ENCODE measurements at places on chromosomes 7 and 10.

DNA sequence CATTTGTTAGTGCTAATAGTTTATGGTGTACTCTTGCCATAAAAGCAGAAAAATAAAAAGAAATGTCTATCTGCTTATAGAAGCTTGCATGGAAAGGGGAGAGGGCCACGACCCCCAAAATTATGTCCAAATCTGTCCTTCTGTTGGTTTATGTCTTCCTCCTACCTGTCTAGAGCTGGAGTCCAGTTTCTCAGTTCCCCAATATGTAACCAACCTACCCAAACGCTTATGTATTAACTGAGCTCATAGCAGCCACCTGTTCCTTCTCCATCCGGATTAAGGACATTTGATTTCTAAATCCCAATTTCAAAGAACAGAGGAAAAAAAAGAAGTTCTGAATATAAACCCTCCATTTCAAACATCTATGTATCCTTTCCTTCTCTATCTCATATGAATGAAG, 30.3 kb upstream of the TPK1 start:
- DNase-seq = no peak

DNA sequence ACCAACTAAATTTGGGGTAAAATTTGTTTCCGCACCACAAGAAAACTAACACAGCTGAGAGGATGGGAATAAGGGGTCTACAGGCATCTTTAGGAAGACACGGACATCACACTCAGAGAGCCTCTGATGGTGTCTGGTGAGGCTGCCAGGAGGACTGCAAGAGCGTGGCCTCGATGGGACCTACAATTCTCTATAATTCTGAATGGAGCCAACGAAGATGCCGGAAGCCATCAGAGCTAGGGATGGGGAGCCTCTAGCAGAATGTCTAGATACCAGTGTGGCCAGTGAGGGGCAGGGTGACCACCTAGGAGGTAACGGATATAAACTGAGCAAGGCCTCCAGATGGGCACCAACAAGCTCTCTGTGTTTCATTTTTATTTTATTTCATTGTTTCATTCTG, 7.5 kb downstream of the GRID1 start:
- no peak for DNase-seq

DNA sequence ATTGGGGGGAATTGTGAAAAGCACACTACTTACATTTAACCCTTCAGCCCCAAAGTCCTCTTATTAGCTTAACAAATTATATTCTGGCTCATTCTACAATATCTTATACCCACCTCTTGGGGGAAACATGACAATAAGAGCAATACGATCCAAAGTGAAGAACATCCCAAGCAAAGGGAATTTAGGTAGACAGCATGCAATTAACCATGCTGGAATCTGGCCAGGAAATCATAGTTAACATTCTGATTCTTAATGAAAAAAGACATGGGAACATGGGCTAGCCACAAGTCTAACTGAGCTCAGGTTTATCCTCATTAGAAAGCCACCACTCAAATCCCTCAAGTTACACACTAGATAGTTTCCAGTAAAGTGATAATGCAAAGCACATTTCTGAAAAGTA, 241.9 kb upstream of the SLC26A5 start:
- no peak for DNase-seq

GRCh38 chr10:133388973-133389818, 4.8 kb upstream of the MTG1 start:
- no peak for DNase-seq

DNA sequence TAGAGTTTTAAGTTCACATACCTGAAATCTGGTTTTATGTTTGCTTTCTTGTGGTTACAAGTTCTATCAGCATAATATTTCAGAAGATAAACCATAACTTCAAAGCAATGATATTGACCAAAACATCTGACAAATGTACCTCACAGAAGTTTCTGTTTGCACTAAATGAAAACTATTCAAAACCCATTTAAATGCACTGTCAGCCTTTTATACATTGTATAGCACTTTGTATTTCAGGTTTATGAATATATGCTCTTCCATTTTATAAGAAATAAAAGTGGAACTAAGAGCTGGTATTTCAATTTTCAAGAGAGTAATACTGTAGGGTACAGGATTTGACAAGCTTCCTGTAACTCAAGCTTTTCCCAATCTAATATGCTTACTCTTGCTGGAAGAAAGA, 388.6 kb upstream of the MBL2 start:
- DNase-seq = no peak

- DNase-seq = no peak
These were observed 52.6 kb upstream of the PCBD1 start for GRCh38 chr10:70940834-70941568.

DNA sequence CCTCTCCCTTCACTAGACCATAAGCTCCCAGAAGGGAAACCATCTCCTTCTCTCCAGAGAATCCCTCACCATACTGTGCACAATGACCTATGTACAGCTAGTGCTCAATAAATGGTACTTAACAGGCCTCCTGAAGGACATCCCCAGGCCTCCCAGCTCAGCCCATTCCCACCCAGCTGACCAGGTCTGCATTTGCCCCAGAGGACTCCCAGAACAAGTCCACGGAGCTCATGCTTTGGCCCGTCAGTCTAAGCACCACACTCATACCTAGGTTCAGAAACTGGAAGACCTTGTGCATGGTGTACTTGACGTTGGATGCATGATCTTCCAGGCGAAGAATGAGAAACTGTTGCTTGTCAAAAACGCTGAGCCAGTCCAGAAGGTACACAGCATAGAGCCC, 81.3 kb downstream of the CHST15 start:
- no peak for DNase-seq

- DNase-seq = no peak
These were observed 55.7 kb downstream of the GSDME start for GRCh38 chr7:24701261-24702235.

- DNase-seq = no peak
These were observed 39.8 kb downstream of the CAMK2B start for GRCh38 chr7:44285561-44285960.

DNA sequence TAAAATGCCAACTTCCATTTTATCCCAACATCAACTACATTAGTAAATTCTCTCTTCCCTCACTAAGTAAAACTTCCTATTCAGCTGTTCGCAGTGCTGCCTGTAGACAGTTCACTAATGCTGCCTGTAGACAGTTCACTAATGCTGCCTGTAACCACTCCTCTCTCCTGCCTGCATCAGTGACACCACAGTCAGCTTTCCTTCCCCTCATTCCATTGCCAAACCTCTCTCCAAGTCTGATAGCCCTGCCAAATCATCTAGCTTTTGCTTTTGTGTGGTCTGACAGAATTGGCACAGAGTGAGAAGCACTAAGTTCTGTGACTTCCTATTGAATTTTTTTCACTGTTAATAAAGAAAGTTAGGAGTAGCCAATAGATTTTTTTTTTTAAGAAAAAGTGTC, 43.0 kb upstream of the MACC1 start:
- DNase-seq = no peak

DNA sequence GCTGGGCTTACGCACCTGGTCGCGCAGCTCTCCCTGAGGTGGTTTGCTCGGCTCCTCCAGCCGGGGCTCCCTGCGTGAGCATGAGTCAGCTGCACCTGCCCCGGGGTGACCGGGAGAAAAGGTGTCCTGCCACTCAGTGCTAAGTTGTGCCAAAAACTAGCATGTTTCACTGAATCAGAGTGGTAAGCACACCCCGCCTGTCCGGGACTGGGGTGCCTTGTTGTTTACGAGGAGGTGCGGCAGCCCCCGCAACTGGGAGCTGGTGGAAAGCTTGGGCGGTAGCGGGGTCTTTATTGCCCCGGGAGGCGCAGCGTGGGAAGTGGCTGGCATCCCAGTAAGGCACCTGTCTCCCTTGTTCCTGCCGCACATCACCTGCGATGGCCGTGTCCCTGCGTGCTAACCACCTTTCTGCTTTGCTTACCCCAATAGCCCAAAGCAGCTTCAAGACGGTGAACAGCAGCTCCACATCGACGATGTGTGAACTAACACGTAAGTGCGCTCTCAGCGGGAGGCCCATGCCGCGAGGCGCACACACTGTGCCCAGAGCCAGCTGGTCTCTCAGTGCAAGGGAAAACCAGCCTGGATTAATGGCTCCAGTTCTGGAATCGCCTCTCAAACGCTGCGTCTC, 506.6 kb upstream of the FOXK1 start:
- no peak for DNase-seq

- DNase-seq = no peak
These were observed 44.0 kb upstream of the COL1A2 start for GRCh38 chr7:94350734-94351133.

- no peak for DNase-seq
These were observed 45.9 kb upstream of the FAM133B start for GRCh38 chr7:92636018-92636560.

DNA sequence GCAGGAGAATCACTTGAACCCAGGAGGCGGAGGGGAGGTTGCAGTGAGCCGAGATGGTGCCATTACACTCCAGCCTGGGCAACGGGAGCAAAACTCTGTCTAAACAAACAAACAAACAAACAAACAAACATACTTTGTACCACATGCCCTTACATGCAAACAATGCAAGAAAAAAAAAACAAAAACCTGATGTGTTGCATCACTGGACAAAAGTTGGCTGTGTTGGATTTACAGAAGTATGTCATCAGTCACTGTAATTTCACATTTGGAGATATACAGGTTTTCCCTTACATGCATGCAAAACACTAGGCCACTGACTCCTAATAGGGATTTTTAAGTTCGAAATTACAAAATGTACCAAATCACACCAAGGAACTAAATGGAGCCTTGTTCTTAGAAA, 138.5 kb downstream of the SRPK2 start:
- DNase-seq = no peak

DNA sequence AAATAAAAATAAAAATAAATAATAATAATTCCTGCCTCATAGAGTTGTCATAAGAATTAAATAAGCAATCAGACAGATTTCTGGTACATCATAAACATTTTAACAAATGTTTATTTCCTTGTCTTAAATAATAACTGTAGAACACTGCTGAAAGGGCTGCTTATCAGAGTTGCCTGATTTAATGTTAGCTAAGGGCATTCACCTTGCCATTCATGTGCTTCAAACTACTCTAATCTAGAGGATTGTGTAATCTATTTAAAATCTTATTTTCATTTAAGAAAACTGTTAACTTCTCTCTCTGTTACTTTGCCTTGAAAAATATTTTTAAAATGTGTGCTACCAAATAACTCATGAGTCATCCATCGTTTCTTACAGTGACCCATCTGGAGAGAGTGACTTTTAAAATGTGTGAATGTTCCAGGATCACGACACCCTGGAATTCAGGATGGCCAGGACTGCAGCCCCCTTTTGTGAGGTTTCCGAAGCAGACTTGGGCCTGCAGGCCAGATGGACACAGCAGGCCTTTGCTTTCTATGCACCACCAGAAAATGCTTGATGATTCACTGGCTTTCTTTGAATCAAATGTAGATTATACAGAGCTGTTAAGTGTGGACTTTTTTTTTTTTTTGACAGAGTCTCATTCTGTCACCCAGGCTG, 109.1 kb upstream of the TNS3 start:
- DNase-seq = no peak

- DNase-seq = no peak
These were observed 255.1 kb upstream of the MKLN1 start for GRCh38 chr7:131072505-131073091.
